ENCODE measurements at places on chromosomes 16 and 17. TPM values are rescaled to one million over a fixed set of nuclear protein-coding genes. Genes with fewer than 3 reads are reported as not detected.

The ACE gene
- 8.2 TPM for polyA plus RNA-seq

The CCL17 gene
- polyA plus RNA-seq, result not detected

The ZP2 gene
- not detected for polyA plus RNA-seq

The FBRS gene
- polyA plus RNA-seq, result 47.0 TPM

The CD7 gene
- polyA plus RNA-seq, result 0.70 TPM

The TEDC2 gene
- polyA plus RNA-seq, result 1.1 TPM
